ENCODE measurements at places on chromosomes 1 and 21.

DNA sequence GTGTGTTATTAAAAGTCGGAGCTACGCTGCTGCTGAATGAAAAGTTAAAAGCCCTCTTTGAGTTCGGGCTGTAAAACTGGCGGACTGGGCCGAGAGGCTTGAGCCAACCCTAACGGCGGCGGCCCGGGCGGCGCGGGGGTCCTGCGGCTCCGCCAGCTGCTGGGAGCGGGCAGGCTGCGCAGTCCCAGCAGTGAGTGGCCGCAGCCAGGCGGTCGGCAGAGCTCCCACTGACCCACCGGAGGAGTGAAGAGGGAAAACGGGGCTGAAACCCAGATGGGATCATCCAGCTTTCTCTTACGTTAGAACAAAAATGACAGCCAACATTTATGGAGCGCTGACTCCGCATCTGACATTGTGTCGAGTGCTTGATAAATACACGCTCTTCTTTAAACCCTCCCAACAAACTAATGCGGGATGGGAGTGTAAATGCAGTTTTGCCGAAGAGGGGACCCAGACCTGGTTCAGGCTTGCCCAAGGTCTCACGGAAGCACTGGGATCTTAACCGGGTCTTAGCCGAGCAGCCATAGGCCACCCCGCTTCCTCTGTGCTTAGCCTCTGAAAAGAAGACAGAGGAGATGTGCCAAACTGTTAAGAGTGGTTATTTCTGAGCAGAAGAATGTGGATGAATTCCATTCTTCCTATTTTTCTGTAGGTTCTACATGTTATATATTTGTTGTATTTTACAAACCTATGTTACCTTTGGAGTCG is 3.5 kb downstream of the GRHL3 start:
- DNase-seq = no peak

DNA sequence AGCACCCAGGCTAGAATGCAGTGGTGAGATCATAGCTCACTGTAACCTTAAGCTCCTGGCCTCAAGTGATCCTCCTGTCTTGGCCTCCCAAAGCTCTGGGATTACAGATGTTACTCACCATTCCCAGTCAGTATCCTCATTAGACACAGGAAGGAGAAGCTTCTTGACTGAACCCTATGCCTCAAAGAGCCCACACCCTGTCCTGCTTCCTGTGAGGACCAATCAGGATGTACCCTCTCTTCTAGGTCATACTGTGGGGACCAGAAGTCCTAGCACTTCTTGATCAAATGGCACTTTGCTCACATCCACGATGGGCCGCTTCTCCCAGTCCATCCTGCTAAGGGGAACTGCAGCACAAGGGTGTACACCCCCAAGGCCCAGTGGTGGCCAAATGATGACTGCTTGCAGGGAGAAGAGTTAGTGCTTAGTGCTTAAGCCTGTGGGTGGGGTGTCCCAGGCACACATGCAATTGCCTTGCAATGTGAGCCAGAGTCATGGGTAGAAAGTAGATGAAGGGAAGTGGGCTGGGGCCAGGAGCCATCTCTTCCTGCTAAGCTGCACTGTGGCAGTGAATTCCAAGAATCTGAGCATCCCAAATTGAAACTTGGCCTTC is 9.8 kb downstream of the CD34 start:
- no peak for DNase-seq

- DNase-seq = no peak
Observed at GRCh38 chr1:63272811-63273210, 49.6 kb upstream of the FOXD3 start.

- DNase-seq = no peak
Observed at GRCh38 chr1:22777388-22778057, 66.9 kb downstream of the EPHB2 start.

DNA sequence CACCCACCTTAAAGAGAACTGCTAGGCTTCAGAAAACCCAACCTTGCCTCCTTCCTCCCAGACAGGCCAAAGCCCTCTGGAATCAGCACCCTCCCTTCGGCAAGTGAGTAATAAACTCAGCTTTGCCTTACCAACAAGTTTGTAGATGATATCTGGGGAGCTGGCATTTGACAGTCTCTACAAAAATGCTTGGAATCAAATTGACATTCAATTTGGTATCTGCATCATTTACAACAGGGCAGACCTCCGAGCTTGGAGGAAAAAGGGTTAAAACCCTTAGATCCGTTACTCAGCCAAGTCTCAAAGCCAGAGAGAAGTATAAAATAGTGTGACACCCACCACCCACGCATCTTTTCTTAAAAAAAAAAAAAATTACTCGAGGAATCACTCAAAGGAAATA is 149.3 kb upstream of the EDN2 start:
- no peak for DNase-seq

GRCh38 chr21:41802684-41803083 is 35.8 kb upstream of the RIPK4 start:
- no peak for DNase-seq

GRCh38 chr1:76269155-76269554 is 194.6 kb downstream of the ST6GALNAC3 start:
- no peak for DNase-seq

DNA sequence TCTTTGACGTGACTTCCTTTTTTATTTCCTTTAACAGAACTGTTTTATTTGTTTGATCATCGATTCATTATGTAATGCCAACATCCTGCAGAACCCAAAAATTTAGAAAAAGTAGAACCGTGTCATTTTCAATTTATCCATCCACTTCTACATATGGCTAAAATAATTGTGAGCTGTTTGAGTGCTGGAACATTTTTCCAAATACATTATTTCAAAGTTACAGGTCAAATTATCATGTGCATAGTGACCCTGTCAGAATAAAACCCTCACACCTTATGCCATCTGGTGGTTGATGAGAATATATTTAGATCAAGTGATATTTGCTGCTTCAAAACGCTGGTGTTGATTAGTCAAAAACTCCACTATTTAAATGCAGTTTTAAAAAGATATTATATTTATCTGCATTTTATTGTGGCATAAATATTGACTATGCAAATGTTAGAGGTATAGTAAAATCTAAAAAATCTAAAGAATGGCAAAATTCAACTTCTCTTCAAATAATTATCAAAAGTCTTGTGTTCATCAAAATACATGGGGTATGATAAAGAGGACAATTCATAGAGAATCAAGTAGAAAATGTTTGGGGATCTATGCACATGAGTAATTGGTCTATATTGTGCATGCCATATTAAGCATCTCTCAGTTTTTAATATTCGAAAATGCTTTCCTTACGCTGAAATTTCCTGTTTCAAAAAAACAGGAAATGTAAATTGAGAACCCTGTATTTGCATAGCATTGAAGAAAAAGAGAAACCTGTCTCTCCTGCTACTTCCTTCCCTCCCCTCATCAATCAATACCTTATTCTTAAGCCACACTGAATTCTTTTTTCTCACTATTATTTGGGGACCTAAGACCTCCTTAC is 39.7 kb downstream of the UBE2U start:
- DNase-seq = peak; percentile 27

DNA sequence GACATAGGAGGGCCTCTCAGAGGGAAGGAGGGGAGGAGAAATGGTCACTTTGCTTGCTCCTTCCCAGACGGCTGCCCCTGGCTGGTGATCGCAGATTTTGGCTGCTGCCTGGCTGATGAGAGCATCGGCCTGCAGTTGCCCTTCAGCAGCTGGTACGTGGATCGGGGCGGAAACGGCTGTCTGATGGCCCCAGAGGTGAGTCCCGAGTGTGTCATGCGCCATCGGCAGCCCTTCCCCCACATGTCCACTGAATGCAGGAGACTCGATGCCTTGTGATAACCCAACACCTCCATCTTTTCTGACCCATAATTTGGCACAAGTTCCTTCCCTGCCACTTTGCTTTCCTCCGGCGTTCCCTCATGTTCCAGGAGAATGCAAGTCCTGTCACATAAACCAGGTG is 12.7 kb downstream of the DDOST start:
- no peak for DNase-seq
